Activated T-helper 1 cell treated with Interleukin-2 at 50 U/mL for 16 hours (primary cell): ENCODE measurements at places on chromosomes 16 and 17.

DNA sequence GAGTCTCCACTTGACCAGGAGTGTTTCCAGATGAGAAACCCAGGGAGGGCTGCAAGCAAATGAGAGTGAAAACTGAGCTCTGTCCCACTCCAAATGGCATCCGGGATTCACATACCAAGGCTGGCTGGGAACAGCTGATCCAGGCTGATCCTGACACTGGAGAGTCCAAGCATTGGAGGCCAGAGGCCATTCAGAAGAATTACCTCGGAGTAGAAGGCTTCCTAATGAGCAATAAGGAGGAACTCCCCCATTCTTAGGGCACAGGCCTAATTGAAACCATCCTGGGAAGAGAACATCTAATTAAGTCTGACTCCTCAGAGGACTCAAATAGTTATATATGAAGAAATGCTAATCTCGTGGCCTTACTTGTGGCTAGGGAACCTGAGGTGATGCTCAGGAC, 142.8 kb downstream of the PRKCA start:
- no peak for DNase-seq

GRCh38 chr17:59451706-59452105, 113.7 kb upstream of the DHX40 start:
- DNase-seq = no peak

GRCh38 chr16:68065716-68066305, 19.4 kb upstream of the NFATC3 start:
- no peak for DNase-seq

DNA sequence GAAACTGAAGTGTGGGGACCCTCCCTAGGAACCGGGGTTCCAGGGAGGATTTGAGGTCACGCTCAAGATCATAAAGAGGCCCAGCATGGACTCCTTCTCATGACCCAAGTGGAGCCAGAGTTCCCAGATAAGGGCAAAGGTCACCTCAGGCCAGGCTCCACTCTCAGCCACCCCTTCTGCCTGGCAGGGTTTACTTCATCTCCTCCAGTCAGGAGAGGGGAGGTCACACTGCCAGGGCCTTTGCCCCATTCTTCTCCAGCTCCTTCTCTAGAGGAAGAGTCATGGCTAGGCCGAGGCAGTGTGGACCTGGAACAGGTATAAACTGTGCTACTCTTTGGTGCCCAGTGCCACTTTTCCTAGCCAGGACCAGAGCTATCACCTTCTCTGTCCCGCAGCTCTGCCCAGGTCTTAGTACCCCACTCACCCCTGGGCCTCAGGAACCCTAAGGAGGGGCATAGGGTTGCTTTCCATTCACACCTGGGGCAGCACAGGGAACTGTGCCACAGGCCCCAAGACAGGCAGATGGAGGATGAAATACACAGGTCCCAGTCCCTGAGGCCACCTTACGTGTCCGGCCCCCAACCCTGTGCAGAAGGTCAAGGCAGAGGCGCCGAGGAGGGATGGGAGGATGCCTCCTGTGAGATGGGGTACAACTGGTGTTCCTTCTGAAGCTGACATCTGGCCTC, 879 bp upstream of the ACSF2 start:
- DNase-seq = no peak

DNA sequence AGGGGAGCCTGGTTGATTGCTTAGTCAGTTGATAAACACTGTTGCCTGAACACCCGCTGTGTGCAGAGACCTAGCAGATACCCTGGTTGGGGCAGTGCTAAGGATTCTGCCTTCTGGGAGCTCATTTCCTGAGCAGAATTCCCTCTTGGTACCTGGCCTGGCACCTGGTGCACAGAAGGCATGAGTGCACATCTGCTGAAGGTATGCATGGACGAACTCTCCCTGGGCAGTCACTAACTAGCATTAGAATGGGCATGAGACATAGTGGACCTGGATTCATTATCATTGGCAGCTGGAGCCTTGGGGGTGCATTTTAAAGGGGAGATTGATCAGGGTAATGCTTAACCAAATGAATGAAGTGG, 13.1 kb downstream of the ADCY7 start:
- no peak for DNase-seq

- no peak for DNase-seq
These were observed 22.1 kb downstream of the NOS2 start for GRCh38 chr17:27778183-27778582.

DNA sequence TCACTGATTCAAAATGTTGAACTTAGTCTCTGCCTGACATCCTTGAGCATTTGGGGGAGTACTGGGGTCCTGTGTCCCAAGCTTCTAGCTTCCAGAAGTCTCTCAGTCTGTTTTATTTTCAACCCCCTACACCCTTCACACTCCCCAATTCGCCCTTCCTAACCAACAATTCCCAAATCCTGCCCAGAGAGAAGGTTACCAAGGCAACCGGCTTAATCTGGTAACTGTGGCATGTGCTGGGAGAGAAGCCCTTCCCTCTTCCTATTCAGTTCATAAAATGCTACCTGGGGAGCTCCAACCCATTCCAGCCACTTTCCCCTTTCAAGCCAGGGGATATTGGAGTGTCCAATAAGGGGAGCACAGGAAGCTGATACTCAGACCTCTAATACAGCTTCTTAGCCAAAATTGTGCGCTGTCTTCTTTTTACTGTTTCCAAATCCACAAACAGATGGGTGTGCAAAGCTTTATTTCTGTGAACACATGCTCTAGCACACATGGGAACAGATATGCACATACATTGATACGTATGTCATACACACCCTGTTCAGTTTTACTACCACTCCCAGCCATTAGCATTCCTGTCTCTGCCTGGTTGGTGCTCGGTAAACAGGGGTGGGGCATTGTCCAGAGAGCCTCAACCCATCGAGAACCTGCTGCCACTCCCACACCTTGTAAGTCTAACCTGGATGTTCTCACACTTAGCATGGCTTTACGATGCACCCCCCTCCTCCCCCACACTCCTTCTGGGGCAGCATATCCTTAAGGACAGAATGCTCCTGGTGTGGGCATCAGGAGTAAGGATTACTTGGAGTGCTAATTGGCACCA, 1.1 kb upstream of the RAPGEFL1 start:
- no peak for DNase-seq
